ENCODE measurements at places on chromosomes 12 and 14.

- DNase-seq, result no peak
These were observed 62.7 kb downstream of the MUCL1 start for GRCh38 chr12:54917001-54917488.

DNA sequence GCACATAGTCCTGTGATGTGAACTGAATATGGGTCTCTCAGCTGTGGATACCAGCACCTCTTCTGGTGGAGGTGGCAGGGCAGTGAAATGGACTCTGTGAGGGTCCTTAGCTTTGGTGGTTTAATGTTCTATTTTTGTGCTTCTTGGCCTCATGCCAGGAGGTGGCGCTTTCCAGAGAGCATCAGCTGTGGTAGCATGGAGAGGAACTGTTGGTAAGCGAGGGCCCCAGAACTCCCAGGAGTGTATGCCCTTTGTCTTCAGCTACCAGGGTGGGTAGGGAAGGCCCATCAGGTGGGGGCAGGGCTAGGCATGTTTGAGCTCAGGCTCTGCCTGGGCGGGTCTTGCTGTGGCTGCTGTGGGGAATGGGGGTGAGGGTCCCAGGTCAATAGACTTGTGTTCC, 241.7 kb downstream of the AEBP2 start:
- no peak for DNase-seq

GRCh38 chr12:57299514-57300016, 48.6 kb upstream of the STAC3 start:
- DNase-seq, result no peak

- no peak for DNase-seq
These were observed 30.3 kb downstream of the MDM2 start for GRCh38 chr12:68838046-68838886.

- no peak for DNase-seq
These were observed 16.1 kb downstream of the EML1 start for GRCh38 chr14:99809360-99809759.

GRCh38 chr14:67668559-67668958, 5.9 kb downstream of the VTI1B start:
- no peak for DNase-seq

DNA sequence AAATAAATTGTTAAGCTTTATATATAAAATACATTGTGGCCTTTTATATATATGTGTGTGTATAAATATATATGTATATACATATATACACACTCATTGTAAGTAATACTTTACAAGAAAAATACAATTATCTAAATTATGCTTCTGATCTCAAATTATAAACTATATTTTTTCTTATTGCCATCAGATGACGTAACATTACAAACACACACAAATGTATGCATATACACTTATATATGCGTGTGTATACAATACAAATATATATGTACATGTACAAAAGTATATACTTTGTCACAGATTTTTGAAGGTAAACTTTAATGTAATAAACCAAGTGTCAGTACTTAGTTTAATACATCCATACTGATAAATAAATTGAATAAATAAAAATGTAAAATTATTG, 278.9 kb upstream of the LMO3 start:
- no peak for DNase-seq

- DNase-seq, result no peak
These were observed 281.9 kb downstream of the CACNA1C start for GRCh38 chr12:2334689-2335088.

DNA sequence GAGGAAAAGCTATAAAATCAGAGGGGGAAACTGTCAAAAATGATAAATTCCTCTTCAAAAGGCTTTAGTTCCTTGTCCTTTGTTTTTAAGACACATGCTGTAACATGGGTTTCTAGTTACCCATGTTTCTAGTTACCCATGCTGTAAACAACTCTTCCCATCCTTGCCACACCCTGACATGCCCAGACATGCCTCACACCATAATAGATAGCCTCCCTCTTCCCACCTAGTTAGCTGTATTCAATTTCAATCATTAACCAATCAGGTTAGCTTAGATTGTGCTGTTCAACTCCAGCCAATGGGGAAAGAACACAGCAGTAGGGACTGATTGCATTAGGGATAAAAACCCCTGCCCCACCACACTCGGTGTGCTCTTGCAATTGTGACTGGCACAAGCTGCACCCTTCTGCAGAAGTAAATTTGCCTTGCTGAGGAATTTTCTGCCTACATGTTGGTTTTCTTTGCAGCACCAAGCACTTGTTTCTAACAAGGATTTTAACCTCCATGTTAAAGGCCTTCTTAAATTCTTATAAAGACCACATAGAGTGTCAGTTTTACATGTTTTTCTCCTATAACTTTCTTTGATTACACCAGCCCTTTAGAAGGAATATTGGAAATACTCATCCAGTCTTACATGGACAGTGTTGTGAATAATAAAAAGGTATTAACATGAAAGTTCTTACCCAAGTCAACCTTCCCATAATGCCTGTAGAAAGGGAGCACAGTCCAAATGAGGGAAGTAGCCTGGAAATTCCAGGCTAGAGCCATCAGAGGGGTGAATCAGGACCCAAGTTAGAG, 32.5 kb upstream of the LALBA start:
- DNase-seq, result no peak

- DNase-seq, result no peak
These were observed 277.9 kb downstream of the IPO8 start for GRCh38 chr12:30417697-30418231.

DNA sequence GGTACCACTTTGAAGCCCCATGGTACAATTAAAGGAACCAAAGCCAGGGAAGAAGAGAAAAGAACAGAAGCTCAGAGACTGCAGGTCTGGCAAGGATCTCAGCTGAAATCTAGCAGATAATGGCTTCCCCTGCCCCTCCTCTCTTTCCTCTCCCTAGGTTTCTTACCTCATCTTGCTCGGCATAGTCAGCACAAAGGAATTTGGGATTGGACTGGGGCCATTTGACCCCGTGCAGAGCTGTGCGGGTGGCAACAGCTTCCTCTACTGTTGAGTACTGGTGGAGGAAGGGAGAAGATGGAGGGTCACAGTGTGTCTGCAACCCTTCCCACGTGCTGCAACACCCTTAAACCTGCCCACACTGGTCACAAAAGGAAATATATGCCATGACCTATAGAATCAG, 4.7 kb upstream of the CDH24 start:
- DNase-seq, result no peak

Measured in stimulated activated CD4-positive, alpha-beta T cell treated with anti-CD3 and anti-CD28 coated beads, Interleukin-15, amount 100 ng/mL, for 1 hour (primary cell).